ENCODE measurements at places on chromosomes 13 and 19. TPM values are rescaled to one million over a fixed set of nuclear protein-coding genes. Genes with fewer than 3 reads are reported as not detected.

GRCh38 chr13:97493456-97493855 is 59.5 kb downstream of the RAP2A start:
- DNase-seq, result no peak

- no peak for DNase-seq
Measured at GRCh38 chr13:28533125-28533436, 38.2 kb upstream of the FLT1 start.

GRCh38 chr19:49972841-49973240 is 11.9 kb upstream of the SIGLEC11 start:
- no peak for DNase-seq

DNA sequence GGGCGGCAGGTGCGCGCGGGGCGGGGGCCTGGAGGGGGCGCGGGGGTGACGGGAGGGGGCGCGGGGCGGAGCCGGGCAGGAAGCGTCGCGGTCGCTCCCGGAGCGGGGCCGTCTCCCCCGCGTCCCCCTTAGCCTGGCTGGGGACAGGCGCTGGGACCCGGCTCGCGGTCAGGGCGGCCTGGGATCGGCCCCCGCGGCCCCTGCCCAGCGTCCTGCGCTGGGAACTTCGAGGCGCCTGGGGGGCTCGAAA is 74.7 kb upstream of the MCF2L start:
- no peak for DNase-seq

DNA sequence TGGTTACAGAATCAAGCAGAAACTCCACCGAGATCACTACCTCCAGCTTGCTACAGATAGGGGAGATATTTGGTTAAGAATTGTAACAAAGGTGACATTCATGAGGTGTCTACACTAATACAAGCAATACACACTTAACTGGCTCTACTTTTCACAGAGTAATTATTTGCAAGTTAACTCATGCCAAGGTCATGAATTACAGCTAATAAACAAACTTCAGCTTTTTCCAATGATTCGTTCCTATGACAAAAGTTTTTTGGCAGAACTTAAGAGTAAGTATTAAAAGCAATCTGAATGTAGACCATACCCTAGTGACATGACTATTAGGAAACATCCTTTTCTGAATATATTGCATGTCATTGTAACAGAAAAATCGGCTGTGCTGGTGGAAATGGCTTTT is 72.1 kb downstream of the LHFPL6 start:
- DNase-seq, result no peak

PABPC3 gene
- not detected for total RNA-seq

GJB2 gene
- total RNA-seq, result not detected

FSD1 gene
- 1.1 TPM for total RNA-seq

- DNase-seq, result no peak
Measured at GRCh38 chr19:1794424-1795172, 17.5 kb downstream of the ATP8B3 start.

TBXA2R gene
- total RNA-seq, result 0.54 TPM

- no peak for DNase-seq
Measured at GRCh38 chr13:44713788-44714469, 137.8 kb upstream of the TSC22D1 start.

CERS1 gene
- 0.36 TPM for total RNA-seq

GPC6 gene
- 26.3 TPM for total RNA-seq

- DNase-seq, result no peak
Measured at GRCh38 chr19:27679905-27680304, 1533.0 kb downstream of the UQCRFS1 start.

DNA sequence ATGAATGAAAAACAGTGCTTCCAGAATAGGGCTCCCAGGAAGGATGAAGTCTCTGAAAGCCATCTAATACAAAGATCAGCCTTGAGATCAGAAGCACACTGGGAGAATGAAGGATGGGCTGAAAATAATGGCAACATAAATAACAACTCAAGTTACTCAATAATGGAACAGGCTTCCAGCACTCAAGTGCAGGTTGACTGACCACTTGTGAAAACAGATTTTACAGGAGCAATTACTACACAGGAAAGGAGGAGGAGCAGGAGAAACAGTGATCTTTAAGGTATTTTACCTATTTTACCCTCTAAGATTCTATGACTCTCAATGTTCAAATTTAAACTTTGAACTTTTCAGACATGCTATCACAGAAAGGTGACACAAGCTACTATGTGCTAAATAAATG is 106.0 kb downstream of the USP12 start:
- DNase-seq, result no peak

DNA sequence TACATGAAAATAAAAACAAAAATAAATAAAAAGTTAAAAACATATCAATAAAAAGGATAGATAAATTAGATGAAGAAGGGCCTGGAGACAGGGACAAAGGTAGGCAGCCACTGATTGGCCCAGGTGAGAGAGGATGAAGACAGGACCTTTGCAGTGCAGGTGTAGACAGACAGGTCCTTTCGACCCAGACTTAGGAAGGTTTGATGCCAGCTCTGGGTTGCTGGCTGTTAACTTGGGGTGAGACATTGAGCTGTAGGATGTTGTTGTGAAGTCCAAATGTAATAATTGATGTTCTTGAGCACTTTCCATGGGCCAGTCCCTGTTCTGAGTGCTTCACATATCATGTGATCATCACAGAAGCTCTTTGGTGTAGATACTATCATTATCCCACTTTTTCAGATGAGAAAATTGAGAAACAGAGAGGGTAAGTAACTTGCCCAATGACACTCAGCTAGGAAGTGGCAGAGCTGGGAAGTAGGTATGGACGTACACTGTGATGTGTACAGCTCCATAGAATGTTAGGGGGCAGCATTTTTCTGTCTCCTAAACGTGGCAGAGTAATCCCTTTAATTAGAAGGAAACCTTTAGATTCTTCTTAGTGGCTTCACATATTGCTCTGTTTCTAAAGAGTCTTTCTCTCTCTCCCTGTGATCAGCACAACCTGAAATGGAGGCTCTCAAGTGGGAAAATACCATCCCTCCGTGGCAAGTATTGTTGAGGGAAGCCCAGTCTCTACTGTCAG is 76.0 kb upstream of the STK24 start:
- DNase-seq, result no peak

DNA sequence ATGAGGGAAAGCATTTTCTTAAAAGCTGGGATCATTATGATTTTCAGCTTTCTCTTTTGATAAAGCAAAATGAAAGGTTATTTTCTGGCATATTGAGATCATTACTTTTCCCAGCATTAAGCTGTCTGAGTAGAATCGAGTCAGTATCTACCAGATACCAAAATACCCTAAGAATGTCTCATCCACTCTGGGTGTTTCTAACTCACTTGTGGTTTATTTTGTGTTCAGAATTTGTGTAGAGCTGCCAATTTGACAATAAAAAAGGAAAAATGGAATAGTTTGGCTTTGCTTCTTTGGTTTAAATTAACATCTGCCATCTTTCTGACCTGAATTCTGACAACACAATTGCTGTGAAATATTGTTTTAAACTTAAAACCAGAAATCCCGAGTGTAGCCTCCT is 438.7 kb upstream of the ARGLU1 start:
- no peak for DNase-seq

LACC1 gene
- 9.1 TPM for total RNA-seq

DNA sequence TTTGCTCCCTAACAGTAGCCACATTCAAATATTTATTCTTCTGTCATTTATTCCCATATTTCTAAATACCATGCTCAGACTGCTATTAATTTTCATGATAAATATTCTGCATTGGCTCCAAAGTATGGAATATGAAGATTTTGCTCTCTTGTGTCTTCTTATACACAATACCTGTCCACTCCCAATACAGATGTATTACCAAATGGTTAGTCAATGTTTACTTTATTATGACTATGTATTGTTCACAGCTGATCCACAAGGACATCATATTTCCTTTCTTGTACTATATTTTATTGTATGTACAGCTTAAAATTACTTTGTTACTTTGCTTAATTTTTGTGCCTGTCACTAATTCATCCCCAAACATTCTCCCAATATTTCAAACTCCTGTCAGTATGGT is 322.3 kb downstream of the OXGR1 start:
- no peak for DNase-seq

DNA sequence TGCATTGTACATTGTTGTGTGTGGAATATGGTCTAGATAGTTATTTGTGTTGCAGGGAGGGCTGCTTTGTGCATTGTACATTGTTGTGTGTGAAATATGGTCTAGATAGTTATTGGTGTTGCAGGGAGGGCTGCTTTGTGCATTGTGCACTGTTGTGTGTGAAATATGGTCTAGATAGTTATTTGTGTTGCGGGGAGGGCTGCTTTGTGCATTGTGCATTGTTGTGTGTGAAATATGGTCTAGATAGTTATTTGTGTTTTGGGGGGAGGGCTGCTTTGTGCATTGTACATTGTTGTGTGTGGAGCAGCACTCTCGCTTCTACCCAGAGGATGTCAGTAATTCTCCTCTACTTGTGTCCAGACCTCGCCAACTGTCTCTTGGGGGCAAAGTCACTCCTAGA is 36.3 kb upstream of the ZNF835 start:
- DNase-seq, result no peak

RFXAP gene
- total RNA-seq, result 8.3 TPM

STOML3 gene
- total RNA-seq, result not detected

- no peak for DNase-seq
Measured at GRCh38 chr19:58350001-58350861, 3.1 kb downstream of the A1BG start.

HCN2 gene
- total RNA-seq, result not detected

ATP8A2 gene
- 2.2 TPM for total RNA-seq

ZNF441 gene
- total RNA-seq, result 10.5 TPM

DNA sequence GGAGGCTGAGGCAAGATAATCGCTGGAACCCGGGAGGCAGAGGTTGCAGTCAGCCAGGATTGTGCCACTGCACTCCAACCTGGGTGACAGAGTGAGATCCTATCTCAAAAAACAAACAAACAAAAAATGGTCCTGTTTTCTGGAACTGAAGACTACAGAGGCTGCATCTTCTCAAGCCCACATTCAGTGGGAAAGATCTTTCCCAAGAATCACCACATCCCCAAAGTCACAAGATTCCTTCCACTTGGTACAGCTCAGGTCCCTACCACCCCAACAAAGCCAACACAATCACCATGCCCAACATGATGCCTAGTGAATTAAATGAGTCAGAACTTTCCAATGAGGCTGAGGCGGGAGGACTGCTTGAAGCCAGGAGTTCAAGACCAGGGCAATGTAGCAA is 15.3 kb downstream of the CATSPERG start:
- no peak for DNase-seq

- DNase-seq, result no peak
Measured at GRCh38 chr13:101880581-101880980, 428.1 kb downstream of the ITGBL1 start.

DNA sequence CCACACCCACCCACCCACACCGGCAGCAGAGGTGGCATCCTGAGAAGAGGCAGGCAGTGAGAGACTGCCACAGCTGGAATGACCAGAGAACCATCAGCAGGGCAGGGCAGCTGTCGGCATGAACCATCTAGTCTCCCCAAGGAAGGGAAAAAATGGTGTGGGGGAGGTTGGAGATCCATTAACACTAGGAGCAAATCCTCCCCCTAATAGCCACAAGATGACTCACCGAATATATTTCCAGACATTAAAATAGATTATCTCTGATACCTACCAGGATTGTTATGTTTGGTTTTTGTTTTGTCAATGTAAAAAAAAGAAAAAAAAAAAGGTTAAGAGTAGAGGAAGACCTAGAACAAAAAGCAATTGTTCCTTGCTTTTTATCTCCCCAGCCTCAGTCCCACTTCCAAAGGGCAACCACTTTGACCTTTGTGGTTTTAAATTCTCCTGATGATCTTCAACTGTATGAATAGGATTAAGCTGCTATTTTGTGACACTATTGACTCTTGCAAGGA is 34.2 kb downstream of the THSD1 start:
- DNase-seq, result no peak

Data from sigmoid colon (tissue), 7 donors.